ENCODE measurements at places on chromosomes 12 and 14.

DNA sequence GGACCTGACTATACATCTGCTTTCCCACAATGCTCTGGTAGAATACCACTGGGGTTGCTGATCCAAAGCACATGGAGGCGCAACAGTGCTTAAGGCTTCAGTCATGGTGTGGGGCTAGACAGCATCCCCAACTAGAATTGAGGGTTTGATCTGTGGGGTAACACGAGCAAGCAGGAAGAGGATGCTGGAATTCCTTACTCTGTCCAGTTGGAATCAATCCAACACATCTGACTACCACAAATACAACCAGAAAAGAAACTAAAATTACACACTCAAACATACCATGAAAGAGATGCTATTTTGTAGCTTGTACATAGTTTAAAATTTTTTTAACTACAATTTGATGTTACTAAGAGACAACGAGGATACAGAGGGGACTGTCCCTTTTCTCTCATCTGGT, 40.4 kb upstream of the GTF2A1 start:
- DNase-seq: no peak

DNA sequence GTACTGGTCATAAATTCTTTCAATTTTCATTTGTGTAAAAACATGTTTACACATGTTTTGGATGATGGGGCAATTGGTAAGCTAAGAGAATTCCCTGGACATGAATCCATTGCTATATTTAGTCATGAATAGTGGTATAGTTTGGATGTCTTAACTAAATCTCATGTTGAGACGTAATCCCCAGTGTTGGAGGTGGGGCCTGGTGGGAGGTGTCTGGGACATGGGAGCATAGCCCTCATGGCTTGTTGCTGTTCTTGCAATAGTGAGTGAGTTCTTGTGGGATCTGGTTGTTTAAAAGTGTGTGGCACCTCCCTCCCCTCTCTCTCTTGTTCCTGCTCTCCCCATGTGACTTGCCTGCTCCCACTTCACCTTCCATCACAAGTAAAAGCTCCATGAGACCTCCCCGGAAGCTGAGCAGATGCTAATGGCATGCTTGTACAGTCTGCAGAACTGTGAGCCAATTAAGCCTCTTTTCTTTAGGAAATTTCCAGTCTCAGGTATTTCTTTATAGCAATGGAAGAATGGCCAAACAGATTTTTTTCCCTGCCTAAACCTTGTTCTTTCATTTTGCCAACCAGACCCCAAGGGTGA, 33.6 kb downstream of the CTSG start:
- DNase-seq: no peak

GRCh38 chr12:80498059-80498728, 54.2 kb downstream of the PTPRQ start:
- no peak for DNase-seq

DNA sequence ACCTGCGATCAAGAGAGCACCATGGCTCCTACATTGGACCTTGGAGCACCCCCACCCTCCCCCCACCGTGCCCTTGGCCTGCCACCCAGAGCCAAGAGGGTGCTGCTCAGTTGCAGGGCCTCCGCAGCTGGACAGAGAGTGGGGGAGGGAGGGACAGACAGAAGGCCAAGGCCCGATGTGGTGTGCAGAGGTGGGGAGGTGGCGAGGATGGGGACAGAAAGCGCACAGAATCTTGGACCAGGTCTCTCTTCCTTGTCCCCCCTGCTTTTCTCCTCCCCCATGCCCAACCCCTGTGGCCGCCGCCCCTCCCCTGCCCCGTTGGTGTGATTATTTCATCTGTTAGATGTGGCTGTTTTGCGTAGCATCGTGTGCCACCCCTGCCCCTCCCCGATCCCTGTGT, 1.8 kb upstream of the RNU7-1 start:
- no peak for DNase-seq

- DNase-seq: no peak
Observed at GRCh38 chr12:41224066-41224465, 35.9 kb downstream of the PDZRN4 start.

DNA sequence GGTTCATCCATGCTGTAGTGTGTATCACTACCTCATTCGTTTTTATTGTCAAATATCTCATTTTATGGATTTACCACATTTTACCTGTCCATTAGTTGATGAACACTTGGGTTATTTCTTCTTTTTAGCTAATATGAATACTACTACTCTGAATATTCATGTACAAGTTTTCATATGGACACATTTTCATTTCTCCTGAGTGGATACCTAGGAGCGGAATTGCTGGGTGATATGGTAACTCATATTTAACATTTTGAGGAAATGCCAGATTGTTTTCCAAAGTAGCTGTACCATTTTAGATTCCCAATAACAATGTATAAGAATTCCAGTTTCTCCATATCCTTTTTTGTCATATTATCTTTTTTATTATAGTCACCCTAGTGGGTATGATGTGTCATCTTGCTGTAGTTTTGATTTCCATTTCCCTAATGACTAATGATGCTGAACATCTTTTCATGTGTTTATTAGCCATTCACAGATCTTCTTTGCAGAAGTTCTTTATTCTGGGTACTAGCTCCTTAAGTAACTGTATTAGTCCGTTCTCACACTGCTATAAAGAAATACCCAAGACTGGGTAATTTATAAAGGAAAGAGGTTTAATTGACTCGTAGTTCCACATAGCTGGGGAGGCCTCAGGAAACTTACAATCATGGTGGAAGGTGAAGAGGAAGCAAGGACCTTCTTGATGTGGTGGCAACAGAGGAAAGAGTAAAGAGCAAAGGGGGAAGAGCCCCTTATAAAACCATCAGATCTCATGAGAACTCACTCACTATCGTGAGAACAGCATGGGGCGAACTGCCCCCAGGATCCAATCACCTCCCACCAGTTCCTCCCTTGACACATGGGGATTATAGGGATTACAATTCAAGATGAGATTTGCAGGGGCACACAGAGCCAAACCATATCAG, 11.9 kb downstream of the NRDE2 start:
- no peak for DNase-seq

DNA sequence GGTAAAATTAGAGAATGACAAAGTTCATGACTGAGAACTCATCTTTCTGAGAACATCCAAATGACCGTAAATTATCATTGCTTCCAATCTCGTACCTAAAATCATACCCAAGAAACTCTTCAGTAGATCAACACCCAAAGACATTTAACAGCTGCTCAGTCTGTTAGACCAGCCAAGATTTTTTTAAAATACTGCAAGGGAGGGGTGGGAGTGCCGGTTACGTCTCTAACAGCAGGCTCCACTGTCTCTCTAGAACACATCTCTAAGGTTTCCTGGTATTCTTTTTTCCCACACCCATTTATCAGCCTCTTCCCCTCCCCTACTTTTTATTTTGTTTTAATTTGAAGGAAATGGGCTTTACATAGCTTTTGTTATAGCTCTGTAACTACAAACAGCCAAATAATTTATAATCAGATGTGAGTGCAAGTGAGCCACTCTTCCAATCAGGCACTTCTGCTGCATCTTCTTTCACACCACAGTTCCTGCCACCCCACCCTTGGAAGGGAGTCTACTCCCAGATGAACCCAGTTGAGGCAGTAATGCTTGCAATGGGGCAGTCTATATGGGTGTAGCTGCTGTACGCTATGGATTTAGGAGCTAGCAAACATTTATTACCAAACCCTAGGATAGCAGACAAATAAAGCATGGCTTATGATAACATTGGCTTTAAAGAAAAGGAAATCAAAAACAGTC, 21.9 kb downstream of the PTPRB start:
- peak; percentile 34 for DNase-seq

DNA sequence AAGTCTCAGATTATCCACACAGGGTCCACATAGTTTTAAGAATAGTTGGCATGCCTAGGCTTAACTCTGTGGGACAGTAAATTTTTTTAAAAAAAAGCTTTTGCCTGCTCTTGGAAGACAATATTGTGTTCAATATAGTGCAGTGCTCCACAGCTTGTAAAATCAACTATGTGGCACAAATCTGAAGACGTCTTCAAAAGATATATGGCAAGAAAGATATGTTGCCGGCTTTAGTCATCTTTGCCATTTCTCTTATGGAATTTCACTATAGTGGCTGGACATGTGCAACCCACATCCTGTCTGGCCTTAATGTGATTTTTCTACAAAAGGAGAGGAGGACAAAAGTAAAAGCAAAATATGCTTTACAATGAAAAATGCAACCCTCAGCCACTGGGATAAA, 90.5 kb downstream of the MGST1 start:
- DNase-seq: no peak

DNA sequence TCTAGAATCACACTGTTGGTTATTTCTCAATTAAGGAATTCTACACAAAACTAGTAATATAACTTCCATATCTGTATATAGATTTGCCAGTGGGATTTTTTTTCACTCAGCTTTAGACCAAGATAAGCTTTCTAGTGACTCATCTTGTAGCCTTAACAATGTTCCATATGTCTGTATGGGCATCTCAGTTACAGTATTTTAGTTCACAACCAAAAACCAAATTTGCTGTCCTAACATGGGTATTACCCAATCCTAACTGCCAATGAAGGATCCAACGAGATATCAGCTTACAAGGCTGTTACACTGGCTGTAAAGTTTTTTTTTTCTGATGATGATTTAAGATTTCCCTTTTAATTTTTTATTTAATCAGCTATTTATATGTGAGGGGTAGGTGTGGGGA, 31.5 kb upstream of the KRR1 start:
- no peak for DNase-seq

- no peak for DNase-seq
Observed at GRCh38 chr12:90304231-90304630, 595.6 kb upstream of the ATP2B1 start.

DNA sequence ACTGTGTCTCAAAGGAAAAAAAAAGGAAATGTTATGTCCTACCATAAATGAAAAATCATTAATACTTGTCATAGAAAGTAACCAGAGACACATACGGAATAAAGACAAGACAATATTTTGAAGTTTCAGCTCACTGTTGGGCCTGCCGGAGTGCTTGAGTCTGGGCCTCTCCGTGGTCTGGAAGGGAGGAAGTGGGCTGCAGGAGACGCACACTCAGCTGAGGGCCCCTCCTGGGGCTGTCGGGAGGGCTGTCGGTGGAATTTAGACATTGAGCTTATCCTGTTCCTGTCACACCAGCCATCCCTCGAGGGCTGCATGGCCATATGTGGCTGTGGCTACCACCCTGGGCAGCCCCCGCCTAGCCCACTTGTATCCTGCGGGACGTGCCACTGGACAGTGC, 80.6 kb downstream of the DDX51 start:
- no peak for DNase-seq

Measured in lung microvascular endothelial cell (primary cell).